AML-193 (cell line): ENCODE measurements at places on chromosomes 6 and 20.

DNA sequence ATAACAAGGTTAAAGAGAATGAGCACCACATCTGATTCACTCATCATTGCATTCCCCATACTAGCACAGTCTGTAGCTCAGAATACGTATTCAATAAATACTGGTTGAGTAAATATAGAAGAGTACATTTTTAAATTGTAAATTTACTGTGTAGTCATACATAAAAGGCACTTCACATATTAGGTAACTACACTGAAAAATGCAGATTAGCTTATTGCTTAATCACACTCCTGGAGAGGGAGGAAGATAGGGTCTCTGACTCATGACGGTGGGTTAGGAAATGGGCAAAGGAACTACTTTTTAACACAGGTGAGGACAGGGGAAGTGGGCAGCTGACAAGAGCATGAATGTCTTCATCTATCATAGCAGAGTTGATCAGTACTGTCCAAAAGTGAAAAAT is 133.2 kb downstream of the TBC1D32 start:
- peak; percentile 28 for DNase-seq

DNA sequence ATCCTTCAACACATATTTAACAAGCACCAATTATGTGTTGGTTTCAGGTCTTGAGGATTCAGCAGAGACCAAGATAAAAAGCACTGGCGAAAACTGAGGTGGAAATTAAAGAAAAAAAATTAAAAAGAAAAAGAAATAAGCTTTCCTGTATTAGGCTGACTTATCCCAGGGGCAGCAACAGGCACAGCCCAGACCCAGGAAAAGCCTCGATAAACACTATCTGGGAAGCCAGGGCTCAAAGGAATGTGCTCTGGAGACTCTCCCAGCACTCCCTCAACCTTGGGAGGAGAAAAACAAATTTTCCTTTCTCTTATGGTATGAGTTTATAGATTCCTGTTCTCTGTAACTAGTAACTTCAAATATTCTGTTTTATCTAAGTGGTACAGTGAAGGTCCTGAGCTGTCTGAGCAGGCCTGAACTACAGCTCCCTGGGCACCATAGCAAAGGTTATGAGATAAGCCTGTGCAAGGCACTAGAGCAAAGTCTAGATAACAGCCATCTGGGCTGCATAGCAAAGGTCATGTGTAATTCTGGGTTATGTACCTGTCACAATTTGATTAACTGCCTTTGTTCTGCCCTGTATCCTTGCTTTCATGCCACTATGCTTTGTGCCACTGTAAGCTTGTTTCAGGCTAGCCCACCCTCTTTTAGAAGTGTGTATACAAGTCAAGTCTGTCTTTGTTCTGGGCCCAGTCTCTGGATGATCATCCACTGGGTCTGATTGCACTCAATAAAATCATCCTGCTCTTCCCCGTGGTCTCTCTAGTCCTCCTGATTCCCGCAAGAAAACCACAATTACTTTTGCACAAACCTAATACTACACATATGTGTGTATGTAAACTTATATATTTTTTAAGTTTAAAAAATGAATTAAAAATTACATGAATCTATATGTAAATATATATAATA is 54.0 kb downstream of the IL22RA2 start:
- no peak for DNase-seq

DNA sequence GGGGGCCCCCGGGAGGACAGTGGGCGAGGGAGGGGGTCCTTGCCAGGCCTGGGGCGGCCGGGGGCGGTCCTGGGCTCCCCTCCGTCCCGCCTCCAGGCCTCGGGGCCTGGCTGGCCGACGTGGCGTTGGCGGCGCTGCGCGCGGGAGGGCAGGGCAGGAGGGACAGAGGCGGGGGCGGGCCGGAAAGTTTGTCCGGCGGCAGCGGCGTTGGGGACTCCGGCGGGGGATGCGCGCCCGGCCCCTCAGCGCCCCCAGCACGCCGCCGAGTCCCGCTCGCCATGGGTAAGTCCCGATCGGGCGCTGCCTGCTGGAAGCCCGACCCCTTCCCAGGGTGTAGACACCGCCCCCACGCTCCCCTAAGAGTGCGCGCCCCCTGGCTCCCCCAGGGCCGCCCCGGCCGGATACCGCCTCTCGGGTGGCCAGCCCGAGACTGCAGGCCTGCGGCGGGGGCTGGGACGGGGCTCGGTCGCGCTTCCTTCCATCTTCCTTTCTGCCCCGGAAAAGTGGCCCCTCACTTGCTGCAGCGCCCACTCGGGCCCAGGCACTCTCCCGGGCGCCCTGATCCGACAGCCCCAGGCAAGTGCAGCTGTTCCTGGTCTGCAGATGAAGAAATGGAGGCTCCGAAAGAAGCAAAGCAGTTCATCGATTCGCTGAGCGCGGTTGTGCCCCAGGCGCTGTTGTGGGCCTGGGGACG is at the start of gene SLC2A10:
Gene SLC2A10 (plus strand): TSS at position 191 of the 694 bp plus-strand sequence. CDS start 88 bp downstream, at position 279.
- no peak for DNase-seq

- DNase-seq = no peak
Observed at GRCh38 chr6:120108061-120108795, 758.7 kb upstream of the MAN1A1 start.

DNA sequence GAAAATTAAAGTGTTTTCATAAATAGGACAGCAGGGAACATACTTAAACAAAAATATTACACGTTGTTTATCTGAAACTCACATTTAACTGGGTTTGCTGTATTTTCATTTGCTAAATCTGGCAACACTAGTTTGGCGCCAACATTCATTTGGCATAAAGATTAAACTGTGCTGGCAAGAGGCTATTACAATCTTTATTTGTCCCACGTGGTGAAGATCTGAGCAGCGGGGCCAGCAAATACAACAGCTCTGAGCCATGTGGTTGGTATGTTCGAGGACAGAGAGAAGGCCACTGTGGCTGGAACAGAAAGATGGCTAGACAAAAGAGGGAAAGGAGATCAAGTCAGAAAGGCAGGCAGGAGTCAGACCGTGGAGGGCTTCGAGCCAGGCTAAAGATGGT is 234.2 kb downstream of the ZNF217 start:
- DNase-seq = no peak

DNA sequence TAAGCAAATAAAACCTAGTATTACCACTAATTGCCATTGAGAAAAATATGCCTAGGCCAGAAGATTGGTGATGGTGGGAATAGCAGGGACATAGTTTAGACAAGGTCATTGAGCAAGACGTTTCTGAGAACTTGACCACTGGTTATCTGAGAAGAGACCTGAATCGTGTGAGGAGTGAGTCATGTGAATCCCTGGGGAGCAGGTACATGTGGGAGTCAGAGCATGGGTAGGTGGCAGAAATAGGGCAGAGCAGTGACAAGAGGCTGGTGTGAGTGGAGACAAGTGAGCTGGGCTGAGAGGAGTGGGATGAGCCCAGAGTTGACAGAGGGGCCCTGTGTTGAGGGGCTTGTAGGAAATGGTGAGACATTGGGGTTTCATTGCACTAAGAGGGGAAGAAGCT is 16.4 kb downstream of the MICA start:
- DNase-seq = no peak

DNA sequence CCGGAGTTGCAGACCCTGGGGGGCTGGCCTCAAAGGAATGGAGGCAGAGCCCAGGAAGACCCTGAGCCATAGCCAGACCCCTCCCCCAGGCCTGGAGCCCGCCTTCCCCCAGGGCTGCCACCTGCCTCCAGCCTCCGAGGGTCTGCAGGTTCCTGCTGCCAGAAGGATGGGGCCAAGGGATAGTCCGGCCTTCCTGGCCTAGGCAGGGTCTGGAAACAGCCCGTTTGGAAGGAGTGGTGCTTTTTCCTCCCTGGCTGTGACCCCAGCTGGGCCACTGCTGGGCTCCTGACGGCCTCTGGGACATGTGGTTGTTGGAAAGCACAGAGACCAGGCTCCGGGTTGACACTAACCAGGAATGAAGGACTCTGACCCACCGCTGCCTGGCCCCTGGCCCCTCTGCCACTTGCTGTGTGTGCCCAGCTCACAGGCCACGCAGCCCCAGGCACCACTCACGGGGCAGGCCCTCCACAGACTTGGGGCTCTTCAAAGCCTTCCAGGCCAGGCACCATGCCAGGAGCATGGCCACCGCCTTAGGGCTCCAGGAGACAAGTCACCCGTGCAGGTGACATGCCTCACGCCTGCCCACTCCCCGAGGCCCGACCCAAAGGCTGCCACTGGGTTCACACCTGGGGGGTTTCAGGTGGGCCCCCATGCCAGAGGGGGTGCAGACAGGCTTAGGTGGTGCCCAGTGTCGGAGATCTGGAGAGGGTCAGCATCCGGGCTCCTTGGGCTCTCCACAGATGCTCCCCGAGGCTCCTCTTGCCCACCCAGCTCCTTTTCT is 3.9 kb upstream of the LAMA5 start:
- no peak for DNase-seq

- DNase-seq = no peak
Observed at GRCh38 chr6:67896476-67896875, 738.6 kb upstream of the ADGRB3 start.

DNA sequence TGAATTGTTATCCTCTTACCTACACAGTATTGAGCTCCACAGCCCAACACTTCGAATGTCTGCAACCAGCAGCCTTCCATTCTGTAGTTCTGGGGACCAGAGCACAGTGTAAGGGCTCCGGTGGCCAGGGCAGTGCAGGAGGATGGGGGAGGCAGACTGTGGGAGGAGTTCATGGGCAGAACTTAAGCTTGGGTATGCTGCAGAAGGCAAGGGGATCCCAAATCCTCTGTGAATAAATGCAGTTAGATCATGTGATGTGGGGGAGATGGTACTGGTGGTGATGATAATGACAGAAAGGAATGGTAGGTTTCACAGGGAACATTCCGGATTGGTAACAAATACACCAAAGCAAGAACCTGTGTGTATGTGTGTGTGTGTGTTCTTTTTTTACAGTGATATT is 26.5 kb upstream of the CNKSR3 start:
- no peak for DNase-seq

DNA sequence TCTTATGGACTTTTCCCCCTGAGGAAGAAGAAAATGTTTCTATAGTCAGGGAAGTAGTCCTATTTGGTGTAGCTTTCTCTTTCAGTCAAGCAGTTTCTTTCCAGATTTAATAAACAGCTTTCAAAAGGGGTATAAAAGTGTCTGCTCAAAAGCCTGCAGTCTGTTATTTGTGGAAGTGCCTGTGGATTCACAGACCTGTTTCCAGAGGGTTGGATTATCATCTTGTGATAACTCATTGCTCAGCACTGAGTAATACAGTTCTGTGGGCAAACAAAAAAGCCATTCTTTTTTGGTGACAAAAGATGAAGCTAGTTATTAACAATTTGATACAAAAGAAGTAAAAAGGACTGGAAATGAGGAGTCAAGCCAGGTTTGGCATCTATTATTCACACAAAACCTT is 358.2 kb upstream of the ID4 start:
- no peak for DNase-seq

- DNase-seq = no peak
Observed at GRCh38 chr6:31968791-31969711, 2.9 kb downstream of the DXO start.

DNA sequence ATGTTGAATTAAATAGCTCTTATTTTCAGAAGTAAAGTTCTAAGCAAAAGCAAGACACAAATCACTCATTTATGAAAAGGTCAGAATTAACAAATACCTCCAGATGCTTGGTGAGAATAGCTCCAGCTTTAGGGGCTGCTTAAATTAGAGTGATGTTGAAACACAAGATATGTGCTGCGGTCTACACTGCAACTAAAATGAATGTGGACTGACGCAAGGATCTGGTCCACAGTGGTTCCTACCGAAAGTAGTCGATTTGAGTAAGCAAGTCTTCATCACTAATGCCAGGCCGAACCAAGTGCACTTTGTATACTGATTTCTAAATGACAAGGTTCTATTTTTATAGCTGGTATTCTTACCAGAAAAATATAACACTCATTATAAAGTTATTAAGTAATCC is 96.3 kb downstream of the PRDM1 start:
- no peak for DNase-seq

DNA sequence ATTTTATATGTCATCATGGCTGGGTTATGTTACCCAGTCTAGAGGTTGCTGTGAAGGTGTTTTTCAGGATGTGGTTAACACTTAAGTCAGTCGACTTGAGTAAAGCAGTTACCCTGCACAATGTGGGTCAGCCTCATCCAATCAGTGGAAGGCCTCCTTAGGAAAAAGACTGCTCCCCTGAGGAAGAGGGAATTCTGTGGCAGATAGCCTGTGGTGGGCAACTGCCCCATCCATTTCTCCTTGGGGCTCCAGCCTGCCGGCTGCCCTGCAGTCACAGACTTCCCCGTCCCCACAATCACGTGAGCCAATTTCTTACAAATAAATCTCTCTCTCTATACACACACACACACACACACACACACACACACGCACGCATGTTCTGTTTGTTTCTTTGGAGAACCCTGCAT is 34.5 kb upstream of the MPC1 start:
- DNase-seq = no peak

DNA sequence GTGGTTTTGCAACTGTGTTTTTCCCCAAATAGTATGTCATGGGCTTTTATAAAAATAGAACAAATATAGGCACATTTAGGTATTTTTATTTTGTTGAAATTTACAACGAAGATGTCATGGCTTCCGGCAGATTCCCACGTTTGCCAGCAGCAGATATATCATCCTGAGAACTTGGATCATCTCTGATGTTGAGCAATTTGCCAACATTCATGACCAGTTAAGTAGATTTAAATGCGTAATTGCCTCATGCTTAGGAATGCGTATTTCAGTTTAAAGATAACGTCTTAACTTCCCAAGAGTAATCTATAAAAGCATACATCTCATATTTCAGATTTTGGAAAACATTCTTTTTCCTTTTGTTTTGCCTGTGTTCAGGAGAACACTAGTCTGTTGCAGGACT is 457.8 kb downstream of the QKI start:
- no peak for DNase-seq

DNA sequence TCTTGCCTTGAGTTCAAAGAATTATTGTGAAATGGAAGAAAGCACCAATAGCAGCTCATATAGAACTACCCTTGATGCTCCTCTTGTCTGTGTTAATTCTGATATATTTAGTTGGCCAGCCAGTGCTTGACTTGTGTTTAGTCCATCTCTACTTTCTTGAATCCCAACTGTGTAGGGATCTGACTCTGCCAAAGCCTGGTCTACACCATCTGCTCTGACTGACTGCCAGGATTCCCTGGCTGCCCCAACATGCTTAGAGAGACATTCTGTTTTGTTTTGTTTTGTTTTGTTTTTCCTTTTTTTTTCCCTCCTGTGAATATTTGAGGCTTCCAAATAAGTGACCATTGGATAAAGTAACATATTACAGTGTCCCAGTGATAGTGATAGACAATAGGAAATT is 953.7 kb upstream of the MANEA start:
- DNase-seq = no peak

- DNase-seq = no peak
Observed at GRCh38 chr20:25282796-25283195, 34.9 kb downstream of the PYGB start.

DNA sequence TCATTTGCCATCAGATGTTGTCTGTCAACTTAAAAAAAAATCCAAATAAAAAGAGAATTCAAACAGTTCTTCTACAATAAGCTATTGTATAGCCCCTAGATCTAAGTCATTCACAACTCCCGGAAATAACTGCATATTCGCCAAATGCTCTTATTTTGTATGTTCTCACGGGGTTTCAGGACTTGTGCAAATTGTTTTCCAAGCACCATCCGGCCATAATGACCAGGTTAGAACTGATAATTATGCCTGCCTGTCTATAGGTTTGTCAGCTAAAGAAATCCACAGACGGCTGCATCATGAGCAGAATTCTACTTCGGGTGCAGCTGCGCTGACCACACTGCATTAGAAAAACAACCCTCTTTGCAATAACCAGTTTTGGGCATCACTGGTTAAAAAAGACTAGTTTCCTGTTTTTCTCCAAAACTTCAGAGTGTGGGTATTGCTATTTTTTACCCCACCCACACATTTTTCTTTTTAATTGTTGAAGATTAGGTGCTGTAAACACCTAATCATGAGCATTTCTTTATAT is 87.7 kb downstream of the HIVEP2 start:
- DNase-seq = no peak
